Activated CD4-positive, alpha-beta T cell treated with anti-CD3 and anti-CD28 coated beads for 4 hours (primary cell): ENCODE measurements at places on chromosomes 12 and 14.

DNA sequence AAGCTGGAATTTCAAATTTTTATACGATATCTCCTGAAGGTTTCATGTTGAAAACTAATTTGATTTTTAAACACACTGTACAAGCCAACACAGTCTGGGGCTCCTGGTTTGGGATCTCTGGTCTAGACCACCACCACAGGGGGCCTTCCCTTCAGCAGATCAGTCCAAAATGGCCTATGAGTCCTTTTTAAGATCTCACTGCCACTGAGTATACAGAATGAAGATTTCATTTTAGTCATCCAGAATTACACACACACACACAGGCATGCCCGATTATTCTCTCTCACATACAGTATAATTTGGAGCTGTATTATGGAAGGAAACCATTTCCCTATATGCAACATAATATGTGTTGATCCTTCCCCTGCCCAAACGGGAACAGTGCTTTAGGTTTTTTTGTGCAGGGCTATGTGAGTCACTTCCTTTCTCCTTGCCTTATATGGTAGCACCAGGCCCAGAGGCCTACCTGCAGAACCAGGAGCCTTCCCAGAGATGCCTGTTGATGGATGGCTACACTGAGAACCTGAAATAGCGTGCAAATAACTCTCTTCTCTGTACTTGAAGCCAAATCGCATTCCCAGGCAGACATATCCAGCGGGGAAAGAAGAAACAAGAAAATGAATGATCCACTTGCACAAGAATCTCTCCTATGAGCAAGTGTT lies 28.1 kb upstream of the WNK1 start:
- DNase-seq: peak; percentile 30

- no peak for DNase-seq
Observed at GRCh38 chr12:112183141-112184021, 58.0 kb downstream of the TRAFD1 start.

- DNase-seq: no peak
Observed at GRCh38 chr12:107318556-107318805, 225.1 kb upstream of the CRY1 start.

DNA sequence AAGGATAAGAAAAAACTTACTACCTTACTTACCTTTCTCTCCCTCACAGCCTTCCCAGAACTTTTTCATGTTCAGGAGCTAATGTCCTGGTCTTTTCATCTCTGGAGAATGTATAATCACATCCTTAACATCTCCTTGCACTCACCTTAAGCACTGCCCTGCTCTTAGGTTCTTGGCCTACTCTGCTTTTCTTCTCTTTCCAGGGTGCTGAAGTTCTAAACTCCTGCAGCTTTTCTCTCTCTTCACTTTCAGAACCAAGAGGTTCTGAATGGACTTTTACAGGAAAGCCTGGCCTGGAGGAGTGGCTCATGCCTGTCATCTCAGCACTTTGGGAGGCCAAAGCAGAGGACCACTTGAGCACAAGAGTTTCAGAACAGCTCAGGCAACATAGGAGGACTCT lies 101.9 kb downstream of the TMTC2 start:
- no peak for DNase-seq

DNA sequence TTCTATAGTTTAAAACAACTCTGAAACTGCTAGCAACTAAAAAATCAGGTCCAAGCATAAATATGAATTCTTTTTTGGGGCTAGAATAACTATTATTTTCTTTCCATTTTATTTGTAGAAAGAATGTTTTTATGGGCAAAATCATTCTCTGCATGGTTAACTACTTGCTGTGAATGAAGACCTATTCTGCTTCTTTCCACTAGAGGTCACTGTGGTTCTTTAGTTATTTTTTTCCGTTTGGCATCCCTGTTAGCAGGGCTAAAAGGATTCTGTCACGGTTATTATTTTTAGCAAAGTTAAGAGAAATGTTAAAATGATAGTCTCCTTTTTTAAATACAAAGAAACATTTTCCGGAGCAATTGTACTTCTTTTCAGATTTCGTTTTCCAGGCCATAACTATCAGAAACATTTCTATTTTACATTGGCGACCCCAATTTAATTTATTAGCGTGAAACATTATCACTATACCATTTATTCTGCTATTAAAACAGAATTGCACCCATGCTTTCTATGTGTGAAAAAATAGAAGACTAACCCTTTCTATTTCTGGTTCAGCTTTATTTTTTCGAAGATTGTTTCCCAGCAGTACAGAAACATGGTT lies 404.8 kb downstream of the ATP23 start:
- no peak for DNase-seq

DNA sequence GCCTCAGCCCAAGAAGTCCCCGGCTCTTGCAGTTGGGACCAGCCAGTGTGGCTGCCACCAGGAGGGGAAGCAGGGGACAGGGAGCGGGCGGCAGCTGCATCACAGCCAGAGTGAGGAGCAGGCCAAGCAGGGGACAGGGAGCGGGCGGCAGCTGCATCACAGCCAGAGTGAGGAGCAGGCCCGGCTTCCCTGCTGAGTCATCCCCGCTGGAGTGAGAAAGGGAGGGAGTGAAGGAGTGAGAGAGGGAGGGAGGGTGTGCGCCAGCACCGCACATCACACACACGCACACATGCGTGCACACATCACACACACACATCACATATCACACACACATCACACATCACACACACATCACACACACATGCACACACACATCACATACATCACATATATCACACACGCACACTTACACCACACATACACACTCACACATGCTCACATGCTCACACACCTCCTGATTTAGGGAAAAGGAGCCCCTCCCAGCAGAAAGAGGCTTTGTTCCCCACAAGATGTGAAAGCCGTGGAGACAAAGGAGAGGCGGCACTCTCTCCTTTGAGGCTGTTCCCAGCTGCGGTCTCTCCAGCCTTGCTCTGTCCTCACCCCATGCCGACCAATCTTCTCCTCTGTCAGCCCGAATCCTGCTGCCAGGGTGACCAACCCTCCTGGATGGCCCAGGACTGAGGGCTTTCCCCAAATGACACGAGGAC lies 16.7 kb upstream of the ZDHHC22 start:
- no peak for DNase-seq

DNA sequence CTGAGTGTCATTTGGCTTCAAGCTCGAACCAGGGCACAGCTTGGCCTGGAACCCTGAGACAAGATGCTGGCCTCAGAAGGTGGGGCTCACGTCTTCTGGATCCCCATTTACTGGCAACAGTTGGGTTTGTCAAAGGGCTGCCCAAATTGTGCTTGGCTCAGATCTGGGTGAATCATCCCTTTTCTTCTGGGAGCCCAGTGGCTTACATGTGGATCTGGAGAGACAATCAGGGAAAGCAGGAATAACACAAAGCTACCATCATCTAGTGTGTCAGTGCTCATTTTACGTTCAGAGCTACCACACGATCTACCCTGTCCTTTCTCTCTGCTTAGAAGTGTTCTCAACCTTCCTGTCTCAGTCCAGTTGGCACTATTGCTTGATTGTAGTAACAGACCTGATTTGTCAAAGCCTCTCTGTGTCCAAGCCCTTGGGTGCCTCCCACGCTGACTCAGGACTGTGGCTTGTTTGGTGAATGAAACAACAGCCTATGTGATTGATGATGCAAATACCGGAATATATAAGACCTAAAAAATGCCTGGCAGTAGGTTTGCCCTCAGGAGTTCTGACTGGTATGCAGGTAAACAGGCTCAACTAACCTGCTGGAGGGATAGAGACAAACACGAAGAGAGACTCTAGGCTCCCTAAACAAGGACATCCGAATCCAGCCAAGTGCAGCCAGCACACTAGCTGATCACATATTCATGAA lies 974.3 kb downstream of the VRK1 start:
- DNase-seq: no peak

DNA sequence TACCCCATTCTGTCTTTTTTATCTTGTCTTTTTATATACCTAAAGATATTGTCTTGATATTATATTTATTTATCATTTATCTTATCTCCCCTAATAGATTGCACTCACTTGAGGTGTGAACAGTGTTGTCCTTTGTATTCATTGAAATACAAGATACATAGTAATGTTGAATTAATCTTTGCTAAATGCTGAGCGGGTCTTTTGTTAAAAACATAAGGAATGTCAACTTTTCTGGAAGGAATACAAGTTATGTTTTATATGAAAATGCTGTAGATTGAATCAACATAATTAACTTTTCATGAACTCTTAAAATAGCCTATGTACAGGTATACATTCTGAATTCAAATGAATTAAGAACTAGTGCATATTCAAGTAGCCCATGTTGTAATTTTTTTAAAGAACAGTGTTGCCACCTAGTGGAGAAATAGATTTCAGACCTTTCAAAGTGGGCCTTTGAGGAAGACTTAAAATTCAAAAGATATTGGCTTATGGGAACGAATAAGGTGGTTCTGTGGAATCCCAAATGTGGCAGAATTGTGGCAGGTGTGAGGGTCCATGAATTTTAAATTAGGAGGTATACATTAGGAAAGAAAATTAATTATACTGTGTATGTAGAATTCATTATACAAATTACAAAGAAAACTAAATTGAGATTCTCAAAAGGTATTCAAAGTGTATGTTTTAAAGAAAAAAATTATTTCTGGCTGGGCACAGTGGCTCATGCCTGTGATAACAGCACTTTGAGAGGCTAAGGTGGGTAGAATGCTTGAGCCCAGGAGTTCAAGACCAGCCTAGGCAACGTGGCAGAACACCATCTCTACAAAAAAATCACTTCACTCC lies 19.1 kb downstream of the BBOF1 start:
- DNase-seq: no peak

DNA sequence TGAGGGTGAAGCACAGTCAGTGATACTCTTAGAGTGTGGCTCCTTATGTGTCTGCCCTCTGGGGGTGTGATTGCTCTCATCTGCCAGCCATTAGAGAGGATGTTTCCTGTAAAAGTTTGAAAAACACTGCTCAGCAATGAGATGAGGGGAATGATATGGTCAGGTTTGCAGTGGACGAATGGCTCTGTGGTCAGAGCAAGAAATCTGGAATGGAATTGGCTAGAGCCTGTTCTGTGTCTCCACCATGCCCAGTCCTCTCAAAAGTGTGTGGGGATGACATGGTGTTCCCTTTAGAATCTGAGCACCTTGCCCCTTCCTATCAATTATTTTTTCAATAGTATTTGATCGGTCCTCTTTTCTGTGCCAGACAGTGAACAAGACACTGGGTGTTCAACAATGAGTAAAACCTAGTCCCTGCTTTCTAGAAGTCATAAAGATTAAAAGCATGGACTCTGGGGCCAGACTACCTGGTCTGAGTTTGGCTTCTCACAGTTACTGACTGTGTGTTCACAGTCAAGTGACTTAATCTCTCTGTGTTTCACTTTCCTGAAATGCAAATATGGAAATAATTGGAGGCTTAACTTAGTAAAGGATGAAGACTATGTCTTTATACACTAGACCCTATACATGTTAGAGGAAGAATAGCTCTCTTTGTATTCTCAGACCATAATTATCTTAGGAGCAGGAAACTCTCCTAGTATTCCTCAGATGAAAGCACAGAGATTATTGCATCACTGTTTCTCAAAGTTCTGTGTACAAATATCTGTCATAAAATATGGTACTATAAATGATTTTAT lies 1.6 kb downstream of the ACSS3 start:
- DNase-seq: no peak

- DNase-seq: no peak
Observed at GRCh38 chr12:108948367-108948766, 68.5 kb downstream of the DAO start.

GRCh38 chr14:102768223-102769048 lies 8.8 kb upstream of the TRAF3 start:
- DNase-seq: no peak

GRCh38 chr12:96194971-96195844 lies 1.0 kb downstream of the ELK3 start:
- peak; percentile 76 for DNase-seq

- DNase-seq: no peak
Observed at GRCh38 chr14:76413106-76413961, 37.4 kb downstream of the ESRRB start.

DNA sequence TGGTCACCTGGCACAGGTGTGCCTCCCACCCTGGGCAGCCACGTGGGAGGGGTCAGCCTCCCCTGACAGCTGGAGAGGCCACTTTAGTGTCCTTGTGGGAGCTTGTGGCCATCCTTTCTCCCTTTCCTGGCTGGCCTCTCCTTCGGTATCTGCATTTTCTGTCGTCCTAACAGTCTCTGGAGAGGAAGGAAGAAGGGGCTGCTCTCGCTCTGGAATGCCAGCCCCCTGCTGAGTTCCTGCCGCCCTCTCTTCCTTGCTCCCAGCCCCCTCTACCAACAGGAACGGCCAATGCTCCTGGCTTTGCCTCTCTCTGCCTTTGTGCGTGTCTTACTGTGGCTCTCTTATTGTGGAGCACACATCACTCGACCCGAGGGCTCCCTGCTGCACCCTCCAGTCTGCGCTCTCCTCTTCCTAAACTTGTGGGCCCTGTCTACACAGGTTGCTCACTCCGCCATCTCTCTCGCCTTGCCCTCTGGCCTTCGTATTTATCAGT lies 70.8 kb downstream of the FBXL14 start:
- no peak for DNase-seq

GRCh38 chr12:76634133-76634532 lies 74.6 kb upstream of the OSBPL8 start:
- DNase-seq: no peak

- peak; percentile 52 for DNase-seq
Observed at GRCh38 chr12:6961695-6962284, 8.7 kb downstream of the PHB2 start.

GRCh38 chr12:13210236-13211190 lies 14.0 kb downstream of the EMP1 start:
- no peak for DNase-seq

GRCh38 chr12:87866578-87867292 lies 162.5 kb downstream of the C12orf50 start:
- no peak for DNase-seq

DNA sequence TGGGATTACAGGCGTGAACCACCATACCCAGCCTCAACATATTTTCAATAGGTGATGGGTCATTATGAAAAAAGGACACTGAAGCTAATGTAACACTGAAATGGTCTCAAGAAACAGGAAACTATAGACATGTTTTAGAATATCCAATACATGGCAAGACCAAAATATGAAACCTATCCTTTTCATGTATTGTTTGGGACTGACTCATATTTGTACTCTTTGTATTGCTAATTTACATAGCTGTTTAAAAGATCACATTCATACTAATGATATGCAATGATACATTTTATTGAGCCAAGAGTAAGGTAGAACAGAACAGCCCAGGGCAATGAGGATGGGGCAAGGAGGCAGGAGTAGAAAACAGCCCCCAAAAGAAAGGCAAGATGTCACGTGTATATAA lies 32.6 kb downstream of the RESF1 start:
- no peak for DNase-seq

GRCh38 chr14:104650057-104650980 lies 39.1 kb upstream of the INF2 start:
- peak; percentile 57 for DNase-seq

DNA sequence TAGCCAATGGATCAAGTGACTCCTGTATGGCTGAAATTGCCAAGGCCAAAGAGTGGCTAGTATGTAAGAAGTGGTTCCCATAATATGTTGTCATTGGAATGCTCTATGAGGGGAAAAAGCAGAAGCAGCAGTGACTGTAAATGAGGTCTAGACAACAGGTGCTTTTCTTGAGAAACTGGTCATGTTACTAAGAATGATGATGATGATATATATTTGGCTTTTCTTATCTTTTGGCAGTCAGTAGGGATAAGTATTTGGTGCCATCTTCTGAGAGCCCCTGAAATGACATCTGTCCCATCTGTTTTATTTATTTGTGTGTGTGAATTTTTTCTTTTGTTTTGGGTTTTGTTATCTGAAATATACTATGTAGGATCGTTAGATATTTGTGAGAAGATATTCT lies 141.7 kb downstream of the SYT1 start:
- no peak for DNase-seq
